Fibroblast of skin of scalp (primary cell): ENCODE measurements at places on chromosomes 1 and 21.
A peak's percentile ranks its signal among the peaks of the same experiment; 100 is the strongest.

DNA sequence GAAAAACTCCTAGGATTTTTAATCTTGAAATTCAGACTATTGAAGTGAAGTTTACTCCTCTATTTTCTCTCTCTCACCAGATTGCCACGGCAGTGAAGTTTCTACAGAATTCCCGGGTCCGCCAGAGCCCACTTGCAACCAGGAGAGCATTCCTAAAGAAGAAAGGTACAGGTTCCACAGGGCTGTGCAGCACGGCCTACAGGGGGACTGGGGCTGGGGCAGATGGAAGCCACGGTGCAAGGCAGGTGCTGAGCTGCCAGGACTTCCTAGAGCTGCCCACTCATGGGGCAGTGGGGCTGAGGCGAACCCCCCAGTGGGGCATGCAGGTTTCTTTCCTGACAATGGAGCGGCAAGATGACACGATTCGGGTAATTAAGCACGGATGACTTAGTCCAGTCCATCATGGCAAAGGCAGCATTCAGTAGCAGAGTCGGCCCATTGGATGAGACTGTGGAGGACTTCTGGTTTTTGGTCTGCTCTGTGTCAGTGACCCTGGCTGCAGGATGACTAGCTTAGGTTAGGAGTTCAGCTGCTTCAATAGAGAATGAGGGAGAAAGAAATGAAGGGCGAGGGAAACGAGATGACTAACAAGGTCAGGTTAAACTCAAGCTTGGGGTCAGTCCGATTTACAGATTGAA, 61.5 kb downstream of the PEX14 start:
- no peak for DNase-seq

GRCh38 chr1:19169642-19170041, 40.4 kb downstream of the UBR4 start:
- DNase-seq = no peak

GRCh38 chr1:215054266-215054665, 28.3 kb upstream of the KCNK2 start:
- DNase-seq = no peak

GRCh38 chr1:78277253-78277652, 213.5 kb upstream of the PTGFR start:
- peak; percentile 89 for DNase-seq

DNA sequence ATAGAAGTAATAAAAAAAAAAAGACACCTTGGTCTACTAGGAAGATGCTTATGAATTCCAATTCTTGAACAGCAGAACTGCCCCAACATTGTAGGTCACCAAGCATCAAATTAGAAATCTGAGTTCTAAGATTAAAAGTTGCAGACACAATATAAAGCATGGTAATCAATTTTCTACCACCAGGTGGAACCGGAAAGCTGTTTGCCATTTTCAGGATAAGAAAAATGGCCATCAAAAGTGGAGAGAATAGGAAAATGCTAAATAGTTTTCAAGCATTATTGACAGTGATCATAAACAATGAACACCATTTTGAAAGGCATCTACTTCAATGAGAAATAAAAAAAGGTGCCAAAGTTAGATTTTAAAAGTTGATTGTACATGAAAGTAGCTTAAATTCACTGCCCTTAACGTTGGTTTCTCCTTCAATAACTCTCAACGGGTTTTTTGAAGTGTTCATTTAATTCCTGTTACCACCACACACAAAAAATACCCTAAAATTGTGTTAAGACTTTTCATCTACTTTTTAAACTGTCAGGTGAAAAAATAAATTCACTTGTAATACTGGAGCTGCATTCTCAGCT, 252.9 kb downstream of the KCNT2 start:
- peak; percentile 33 for DNase-seq

DNA sequence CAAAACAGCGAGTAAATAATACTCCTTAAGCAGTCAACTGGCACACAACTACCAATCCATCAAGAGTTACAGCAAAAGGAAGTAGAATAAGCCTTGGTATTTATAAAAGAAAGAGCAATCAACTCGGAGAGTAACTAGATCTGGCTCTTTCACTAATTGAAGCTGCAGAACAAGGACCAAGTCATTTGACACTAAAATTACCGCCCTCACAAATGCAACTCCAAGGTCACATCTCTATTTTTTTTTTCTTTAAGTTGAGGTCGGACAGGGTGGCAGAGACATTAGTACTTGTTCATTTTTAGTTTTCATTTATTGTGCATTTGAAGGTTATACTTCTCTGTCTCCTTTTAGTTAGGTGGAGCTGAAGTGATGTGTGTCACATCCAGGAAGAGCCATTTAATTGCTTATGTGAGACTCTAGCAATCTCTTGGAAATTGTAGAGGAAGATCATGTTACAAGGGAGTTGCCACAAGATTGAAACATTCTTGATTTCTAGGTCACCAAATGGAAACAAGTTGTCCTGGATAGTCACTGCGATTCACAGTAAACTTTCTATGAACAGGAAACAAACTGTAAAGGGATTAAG, 138.1 kb upstream of the ADAMTS5 start:
- peak; percentile 53 for DNase-seq

GRCh38 chr1:192159781-192160180, 1.5 kb downstream of the RGS18 start:
- DNase-seq = no peak
